NB4 (cell line): ENCODE measurements at places on chromosomes 5 and 9.

DNA sequence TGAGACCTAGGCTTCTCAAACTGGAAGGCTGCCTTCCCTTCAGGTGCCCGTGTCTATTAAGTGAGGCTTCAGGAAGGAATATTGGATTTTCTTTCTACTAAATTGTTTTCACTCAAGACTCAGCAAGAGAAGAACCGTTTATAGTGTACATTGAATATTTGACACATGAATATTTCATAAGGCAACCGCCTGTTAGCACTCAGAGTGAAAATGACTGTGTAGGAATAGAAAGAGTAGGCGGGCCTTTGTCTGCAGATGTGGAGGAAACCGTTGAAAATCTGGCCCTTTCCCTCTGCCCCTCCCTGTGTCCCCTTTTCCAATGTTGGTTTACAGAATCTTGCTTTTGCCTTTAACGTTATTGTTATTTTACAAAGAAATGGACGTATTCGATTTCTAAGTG lies 6.2 kb downstream of the SAP30L start:
- DNase-seq = no peak

DNA sequence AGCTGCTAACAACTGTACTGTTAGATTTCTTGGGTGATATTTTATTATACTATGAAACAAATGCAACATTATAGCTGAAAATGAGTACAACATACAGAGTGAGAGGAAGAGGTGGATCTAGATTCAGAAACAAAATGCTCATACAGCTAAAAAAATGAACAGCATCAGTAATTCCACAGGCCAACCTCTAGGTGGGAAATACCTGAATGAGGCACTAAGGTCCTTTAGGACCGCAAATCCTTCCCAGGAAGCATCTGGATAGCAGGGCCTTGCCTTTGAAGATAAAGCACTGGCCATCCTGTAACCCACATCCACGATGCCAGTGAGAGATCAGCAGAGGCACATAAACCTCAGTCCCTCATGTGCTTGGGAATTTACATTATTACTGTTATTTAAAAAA lies 310.8 kb downstream of the YTHDC2 start:
- DNase-seq = no peak

DNA sequence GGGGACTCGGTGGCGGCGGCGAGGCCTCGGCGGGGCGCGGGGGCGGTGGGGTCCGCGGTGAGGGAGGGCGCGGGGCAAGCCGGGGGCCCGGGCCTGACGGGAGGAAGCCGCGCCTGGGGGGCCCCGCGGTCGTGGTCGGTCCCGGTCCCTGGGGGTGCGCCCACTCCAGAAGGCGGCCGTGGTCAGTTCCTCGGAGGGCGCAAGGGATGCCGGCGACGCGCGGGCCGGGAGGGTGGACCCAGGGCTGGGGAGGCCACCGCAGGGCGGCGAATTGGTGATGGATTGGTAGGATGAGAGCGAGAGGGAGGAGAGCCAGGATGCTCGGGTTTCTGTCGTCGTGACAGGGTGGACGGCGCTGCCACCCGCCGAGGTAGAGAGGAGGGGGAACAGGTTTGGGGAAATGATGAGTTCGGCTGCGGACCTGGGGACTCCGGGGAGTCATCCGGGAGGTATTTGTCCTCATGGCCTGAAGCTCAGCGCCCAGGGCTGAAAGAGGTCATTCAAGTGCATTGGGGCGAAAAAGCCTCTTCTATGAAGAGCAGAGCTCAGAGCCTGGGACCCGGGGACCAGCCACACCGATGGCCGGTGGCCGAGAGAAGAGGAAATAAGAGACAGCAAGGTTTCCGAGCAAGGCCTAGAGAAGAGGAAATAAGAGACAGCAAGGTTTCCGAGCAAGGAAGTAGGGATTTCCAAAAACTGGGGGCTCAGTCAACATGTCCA lies 557 bp downstream of the GNG10 start:
- peak; percentile 40 for DNase-seq

GRCh38 chr5:142323480-142324135 lies 1.2 kb downstream of the SPRY4 start:
- DNase-seq = peak; percentile 87

- no peak for DNase-seq
These were observed 255.4 kb downstream of the GRIA1 start for GRCh38 chr5:153745778-153746395.

- DNase-seq = no peak
These were observed 280.7 kb downstream of the PRELID2 start for GRCh38 chr5:145554399-145554798.
